ENCODE measurements at places on chromosomes 11 and 22.

DNA sequence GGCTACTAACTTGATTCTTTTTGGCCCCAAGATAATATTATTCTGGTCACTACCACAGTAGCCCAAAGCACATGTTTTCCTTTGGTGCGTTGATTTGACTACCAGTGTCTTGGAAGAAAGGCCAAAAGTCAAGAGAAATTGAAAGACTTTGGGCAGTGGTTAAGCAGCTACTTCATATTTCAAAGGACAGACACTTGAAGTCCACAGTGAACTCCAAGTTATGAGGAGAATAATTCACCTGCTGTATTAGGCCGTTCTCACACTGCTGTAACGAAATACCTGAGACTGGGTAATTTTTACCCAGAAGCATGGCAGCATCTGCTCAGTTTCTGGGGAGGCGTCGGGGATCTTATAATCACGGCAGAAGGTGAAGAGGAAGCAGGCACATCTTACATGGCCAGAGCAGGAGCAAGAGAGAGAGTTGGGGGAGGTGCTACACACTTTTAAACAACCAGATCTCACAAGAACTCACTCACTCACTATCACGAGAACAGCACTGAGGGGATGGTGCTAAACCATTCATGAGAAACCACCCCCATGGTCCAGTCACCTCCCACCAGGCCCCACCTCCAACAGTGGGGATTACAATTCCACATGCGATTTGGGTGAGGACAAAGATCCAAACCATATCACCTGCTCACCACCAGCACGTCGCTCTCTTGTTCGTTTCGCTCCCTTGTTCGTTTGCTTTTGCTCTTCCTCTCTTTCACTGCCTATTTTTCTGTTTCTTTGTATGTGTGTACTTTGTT, 40.2 kb upstream of the PICALM start:
- DNase-seq: no peak

DNA sequence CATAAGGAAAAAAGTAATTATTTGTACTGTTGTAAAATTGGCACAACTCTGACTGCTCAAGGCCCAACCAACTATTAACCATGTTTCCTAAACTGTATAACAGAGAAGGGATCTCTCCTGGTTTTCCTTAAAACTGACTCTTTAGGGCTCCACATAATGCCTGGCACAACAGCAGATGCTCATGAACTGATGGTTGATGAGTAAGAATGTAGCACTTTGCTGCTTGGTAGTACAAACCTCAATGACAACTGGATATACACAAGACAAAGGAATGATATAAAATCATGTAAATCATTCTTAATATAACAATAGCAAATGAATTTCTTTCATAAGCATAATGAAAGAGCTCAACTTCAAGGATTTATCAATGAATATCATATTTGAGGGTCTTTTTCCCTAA, 11.7 kb downstream of the MSANTD2 start:
- no peak for DNase-seq

GRCh38 chr22:35316751-35317150, 17.1 kb downstream of the TOM1 start:
- DNase-seq: no peak

DNA sequence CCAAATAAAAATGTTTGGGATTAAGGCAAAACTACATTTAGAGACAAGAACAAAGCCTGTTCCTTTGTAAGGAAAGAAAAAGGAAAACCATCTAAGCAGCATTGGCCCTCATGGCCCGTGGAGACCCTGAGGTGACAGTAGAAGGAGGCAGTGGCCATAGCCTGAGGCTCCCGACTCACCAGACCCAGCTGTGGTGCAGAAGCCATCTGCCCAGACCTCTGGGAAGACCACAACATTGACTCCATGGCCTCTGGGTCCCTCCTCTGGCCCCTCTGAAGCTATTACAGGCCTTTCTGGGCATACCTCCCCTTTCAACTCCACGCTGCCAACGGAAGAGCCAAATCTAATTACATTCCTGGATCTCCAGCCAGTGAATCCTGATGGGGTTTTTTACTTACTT, 6.4 kb downstream of the PRAME start:
- peak; percentile 8 for DNase-seq

DNA sequence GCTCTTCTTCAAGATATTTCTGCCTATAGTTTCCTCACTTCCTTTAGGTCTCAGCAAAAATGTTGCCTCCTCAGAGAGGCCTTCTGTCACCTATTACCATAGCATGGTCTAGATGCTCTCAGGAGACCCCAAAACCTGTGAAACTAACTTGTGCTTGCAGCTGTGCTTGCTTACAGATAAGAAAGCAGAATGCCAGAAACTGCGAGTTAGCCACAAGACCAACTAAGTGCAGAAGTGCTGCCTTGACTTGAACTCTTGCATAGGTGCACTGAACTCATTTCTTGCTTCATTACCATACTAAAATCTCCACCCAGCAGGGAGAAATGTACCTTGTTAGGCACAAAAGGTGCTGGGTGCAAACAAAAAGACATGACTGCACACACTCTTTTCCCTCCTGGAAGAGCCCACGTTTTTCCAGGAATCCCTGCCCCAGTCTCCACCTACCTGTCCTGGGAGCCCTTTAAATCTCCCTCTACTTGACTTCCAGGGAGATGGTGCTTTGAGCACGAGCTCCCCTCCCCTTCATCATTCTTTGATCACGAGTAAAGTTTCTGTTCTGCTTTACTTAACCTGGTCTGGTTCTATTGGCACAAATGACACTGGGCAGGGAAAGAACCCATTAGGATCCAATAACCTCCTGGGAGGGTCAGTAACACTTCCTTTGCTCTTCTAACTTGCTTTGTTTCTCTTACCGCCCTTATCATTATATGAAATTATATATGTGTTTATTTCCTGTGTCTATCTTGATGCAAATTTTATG, 137.7 kb upstream of the DDI1 start:
- no peak for DNase-seq

DNA sequence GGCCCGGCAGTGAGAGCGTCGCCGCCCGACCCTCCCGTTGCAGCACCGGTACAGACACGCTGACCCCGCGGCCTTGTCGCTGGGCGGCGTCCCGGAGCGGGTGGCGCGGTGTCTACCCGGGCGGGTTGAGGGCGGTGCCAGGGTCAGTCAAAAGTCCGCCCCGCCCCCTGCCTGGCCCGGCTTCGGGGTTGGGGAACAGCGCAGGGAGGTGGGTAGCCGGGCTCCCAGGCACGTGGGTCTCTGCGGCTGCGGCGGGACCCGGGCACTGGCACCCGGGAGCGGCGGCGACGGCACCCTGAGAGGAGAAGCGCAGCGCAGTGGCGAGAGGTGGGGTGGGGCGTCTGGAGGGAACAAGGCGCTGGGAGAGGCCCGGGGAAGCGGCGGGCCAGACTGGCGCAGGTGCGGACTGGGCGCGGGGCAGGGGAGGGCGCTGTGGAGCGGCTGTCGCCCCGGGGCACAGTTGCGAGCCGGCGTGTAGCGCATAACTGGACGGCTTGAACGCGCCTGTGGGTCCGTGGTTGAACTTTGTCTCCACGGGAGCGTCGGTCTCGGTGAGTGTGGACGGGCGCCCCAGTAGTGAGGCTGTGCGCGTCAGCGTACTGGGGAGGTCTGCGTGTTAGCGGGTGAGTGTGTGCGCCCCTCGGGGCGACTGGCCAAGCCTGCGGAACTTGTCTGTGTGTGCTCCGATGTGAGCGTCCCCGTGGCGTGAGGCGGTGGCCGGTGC, at the start of gene P2RY2:
TSS of gene P2RY2 (plus strand) at position 176 of the 724 bp plus-strand sequence. CDS start 15,879 bp downstream, outside the sequence.
- DNase-seq: no peak

DNA sequence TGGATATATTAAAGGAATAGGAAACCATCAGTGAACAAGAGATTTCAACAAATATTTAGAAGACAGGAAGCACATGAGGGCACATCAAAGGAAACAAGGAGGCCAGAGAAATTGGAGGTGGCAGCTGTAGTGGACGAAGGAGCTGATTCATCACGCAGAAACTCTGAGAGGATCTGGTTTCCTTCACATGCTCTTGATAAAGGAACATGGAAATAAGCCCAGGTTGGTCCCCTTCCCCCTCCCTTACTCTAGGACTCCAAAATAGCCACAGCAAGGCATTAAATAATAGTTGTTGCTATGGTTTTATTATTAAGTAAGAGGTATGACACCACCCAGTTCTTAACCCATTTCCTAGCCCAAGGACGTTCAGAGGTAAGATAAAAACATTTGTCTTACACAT, 11.3 kb downstream of the IZUMO1R start:
- no peak for DNase-seq

DNA sequence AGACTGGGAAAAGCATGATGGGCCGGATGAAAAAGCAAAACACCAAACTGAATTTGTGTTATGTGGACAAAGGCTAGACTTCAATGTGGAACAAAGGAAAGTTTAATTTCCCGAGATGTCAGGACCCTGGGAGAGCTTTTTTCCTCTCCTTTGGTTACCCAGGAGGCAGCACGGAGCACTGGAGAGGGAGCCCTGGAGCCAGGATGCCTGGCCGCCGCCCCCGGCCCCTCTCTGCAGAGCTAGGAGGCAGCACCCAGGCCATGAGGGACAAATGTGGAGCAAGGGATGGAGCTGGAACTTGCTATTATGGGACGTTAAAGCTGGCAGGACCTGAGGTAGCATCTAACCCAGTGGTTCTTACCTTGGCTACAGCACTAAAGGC, 108.9 kb downstream of the MORC2 start:
- DNase-seq: no peak

DNA sequence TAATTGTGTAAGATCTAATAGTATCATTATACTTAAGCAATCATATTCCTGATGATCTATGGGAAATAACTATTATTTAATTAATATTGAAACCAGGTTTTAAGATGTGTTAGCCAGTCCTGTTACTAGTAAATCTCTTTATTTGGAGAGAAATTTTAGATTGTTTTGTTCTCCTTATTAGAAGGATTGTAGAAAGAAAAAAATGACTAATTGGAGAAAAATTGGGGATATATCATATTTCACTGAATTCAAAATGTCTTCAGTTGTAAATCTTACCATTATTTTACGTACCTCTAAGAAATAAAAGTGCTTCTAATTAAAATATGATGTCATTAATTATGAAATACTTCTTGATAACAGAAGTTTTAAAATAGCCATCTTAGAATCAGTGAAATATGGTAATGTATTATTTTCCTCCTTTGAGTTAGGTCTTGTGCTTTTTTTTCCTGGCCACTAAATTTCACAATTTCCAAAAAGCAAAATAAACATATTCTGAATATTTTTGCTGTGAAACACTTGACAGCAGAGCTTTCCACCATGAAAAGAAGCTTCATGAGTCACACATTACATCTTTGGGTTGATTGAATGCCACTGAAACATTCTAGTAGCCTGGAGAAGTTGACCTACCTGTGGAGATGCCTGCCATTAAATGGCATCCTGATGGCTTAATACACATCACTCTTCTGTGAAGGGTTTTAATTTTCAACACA, 6.4 kb downstream of the BIRC3 start:
- DNase-seq: no peak

DNA sequence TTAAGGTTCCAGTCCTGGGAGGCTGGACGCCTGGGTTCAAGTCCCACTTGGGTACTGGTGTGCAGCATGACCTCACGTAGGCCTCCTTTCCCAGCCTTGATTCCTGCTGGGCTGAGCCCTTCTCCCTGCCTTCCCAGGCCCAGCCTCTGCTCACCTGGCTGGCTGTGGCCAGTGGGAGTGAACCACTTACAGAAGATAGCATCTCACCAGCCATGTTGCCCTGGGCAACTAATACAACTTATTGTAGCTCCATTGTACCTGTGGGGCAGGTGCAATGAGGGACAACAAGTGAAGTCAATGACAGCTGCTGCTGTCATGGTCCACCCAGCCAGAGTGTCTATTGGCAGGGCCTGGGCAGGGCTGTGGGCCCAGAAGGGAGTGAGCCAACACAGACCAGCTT, 48.4 kb upstream of the MPEG1 start:
- no peak for DNase-seq

- no peak for DNase-seq
Observed at GRCh38 chr11:133762538-133762937, 82.8 kb downstream of the SPATA19 start.

GRCh38 chr22:24146791-24147353, 34.4 kb upstream of the SUSD2 start:
- DNase-seq: no peak

- DNase-seq: no peak
Observed at GRCh38 chr11:102241026-102241425, 76.3 kb upstream of the BIRC3 start.

DNA sequence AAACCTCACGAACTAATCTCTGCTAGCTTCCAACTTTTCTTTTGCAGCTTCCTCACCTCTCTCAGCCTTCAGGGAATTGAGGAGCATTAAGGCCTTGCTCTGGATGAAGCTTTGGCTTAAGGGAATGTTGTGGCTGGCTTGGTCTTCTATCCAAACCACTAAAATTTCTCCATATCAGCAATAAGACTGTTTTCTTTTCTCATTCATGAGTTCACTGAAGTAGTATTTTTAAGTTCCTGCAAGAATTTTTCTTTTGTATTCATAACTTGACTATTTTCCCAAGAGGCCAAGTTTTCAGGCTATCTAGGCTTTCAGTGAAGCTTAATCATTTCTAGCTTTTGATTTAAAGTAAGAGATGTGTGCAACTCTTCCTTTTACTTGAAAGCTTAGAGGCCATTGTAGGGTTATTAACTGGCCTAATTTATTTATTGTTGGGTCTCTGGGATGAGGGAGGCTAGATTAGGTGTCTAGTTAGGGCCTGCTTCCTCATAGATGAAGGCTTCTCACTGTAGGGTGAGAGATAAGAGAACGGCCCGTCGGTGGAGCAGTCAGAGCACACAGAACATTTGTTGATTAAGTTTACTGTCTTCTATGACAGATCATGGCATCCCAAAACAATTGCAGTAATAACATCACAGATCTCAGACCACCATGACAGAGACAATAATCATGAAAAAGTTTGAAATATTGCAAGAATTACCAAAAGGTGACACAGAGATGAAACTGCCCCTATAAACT, 33.2 kb downstream of the CSF2RB start:
- no peak for DNase-seq

DNA sequence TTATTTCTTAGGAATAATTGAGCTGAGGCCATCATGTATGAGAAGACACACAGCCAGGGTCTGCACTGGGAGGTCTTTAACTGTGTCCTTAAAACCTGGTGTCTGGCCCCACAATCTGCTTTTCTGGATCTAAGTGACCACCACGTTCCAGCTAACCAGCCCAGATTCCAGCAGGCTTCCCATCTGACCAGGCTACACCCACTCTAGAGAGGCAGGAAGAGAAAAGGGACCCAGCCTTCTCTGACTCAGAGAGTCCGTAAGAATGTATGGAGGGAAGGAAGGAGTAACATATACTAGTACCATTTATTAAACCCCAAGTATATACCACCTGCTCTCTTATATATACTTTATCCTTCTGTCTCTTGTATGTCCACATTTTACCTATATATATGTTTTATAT, 80.1 kb downstream of the LDLRAD3 start:
- DNase-seq: no peak

- DNase-seq: no peak
Observed at GRCh38 chr11:20861322-20861721, 191.9 kb downstream of the NELL1 start.

- no peak for DNase-seq
Observed at GRCh38 chr11:109034339-109034696, 369.4 kb downstream of the DDX10 start.

Measured in AML-193 (cell line).